ENCODE measurements at places on chromosomes 5 and 9.

DNA sequence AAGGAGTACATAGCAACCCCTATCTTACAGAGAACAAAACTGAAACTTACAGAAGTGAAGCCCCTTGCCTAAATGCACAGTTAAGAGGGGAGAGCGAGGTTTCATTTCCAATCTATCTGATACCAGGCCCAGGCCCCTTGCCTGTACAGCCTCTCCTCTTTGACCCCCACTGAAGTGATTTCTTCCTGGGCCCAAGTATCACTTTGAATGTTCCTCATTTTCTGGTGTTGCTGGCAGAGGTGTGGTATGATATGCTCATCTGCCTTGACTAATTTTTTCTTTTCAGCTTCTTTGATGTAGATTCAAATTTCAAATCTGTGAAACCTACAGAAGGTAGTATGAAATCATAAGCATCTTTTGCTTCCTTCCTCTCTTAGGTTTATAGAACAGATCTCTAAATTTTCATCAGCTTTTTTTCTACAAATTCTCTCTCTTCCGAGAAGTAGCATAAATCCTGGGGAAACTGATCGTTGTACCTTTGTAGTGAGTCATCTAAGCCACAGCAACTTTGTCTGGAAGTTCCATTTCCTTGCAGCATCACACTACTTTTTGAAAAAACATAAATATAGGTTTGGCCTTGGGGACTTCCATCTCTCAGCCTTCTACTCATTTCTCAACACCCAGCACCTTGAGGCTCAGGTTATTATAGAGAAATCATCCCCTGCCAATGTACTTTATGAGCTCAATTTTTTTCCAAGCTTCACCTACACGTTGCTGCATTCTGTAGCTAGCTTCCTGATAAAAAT is 402.4 kb upstream of the PTGER4 start:
- no peak for DNase-seq

- DNase-seq, result no peak
Observed at GRCh38 chr5:62395210-62395950, 8.3 kb downstream of the DIMT1 start.

DNA sequence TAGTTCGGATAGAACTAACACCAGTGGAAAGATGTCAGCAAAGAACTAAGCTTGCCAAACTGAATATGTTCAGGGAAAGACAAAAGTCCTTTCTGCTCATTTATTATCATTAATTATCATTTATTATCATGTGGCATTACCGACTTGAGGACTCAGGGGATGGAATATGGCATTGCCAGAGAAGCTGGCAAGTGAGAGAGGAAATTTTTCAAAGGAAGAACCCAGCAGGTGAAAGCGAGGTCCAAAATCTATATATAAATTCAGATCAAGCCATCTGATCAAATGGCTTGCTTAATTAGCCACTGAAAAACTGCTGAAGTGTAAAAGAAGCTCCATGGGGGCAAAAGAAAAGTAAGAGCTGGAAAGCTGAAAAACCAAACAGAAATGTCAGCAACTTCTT is 1049.6 kb upstream of the SEMA6A start:
- no peak for DNase-seq

DNA sequence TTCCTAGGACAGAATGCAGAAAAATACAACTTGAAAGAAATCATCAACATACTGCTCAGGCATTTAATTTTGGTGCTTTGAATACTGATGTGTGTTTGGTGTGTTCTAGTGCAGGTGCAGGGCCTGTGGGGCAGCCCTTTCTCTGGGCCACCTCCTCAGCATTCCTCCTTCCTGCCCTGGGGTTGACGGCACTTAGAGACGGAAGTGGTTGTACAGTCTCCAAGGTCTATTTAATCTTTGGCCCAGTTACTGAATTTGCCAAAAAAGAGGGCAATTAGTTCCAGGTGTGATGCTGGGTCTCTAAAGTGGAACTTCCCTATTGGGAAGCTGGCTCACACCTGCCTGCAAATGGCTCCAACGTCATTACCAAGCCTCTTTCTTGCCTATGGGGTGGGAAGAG is 269.0 kb downstream of the SH3GL2 start:
- DNase-seq, result no peak

DNA sequence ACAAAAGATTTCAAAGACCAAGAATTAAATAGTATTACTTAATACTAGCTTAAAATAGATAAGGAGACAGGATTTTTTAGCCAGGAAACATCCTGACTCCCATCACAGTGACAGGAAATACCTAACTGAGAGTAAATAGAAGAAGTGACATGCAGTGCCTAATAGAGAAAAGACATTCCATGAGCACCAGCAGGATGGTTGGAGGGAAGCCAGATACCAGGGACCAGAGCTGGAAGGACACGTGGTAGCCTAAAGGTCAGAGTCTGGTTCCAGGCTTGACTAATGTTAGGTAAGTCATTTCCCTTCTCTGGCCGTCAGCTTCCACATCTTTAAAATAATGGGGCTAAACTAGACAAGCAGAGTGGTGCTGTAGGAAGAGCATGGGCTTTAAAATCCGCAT is 41.6 kb downstream of the CDK5RAP2 start:
- no peak for DNase-seq

- DNase-seq, result no peak
Observed at GRCh38 chr5:82657033-82657699, 379.0 kb upstream of the RPS23 start.

GRCh38 chr5:58490402-58491050 is 709 bp upstream of the GAPT start:
- no peak for DNase-seq

DNA sequence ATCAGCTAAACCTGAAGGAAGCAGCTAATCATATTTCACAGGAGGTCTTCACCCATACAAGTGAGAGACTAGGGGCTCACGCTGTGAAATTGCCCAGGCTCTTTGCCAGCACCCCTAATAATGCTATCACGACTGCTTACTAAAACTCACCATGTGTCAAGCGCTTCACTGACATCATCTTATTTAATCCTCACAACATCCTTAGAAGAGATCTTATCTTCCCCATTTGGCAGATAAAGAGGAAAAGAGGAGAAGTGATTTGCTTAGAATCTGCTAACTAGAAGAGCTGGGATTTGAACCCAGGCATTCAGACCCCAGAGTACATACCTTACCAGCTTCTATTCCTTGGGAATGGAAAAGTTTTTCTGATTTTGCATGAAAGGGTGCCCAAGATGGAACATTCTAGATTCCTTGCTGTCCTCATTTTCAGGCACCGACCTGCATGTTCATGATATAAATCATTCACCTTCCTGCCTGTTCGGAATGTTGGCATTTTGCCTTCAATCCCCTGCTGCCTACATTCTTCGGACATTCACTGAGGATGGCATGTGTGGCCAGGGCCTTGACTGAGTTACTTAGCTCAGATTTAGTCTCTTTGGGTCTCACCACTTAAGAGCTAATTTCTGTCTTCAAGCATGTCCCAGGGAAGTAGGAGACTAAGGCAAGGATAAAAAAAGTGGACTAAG is 88.1 kb downstream of the SH3TC2 start:
- no peak for DNase-seq

- DNase-seq, result no peak
Observed at GRCh38 chr5:139690064-139690802, 42.1 kb downstream of the CXXC5 start.

GRCh38 chr5:59380350-59380951 is 513.1 kb downstream of the PDE4D start:
- DNase-seq, result no peak

DNA sequence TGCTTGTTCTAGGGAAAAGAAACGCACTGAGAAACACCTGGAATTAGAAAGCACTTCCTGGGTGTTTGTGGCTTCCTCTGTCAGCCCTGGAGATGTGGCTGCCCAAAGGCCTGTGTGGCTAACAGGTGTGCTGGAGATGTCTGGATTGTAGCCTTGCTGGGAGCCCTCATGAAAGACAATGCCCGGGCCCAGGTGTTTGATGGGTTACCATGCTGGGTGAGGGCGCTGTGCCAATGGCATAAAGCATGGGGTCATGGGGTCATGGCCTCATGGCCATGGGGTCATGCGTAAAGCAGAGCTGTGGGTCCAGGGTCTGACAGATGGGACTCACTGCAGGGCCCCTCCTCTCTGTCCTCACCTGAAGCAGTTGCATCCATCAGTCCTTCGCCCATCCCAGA is 21.6 kb downstream of the ANKRD33B start:
- DNase-seq, result no peak

GRCh38 chr9:113315231-113315630 is 12.1 kb upstream of the RNF183 start:
- DNase-seq, result no peak

- no peak for DNase-seq
Observed at GRCh38 chr5:151037561-151038411, 17.4 kb downstream of the GPX3 start.

Measured in stimulated activated CD8-positive, alpha-beta memory T cell treated with anti-CD3 and anti-CD28 coated beads, Interleukin-4, amount 100 ng/mL, for 1 hour (primary cell).